ENCODE measurements at places on chromosomes 7 and 10.

GRCh38 chr10:123100030-123100762, 35.6 kb upstream of the HMX3 start:
- no peak for DNase-seq

DNA sequence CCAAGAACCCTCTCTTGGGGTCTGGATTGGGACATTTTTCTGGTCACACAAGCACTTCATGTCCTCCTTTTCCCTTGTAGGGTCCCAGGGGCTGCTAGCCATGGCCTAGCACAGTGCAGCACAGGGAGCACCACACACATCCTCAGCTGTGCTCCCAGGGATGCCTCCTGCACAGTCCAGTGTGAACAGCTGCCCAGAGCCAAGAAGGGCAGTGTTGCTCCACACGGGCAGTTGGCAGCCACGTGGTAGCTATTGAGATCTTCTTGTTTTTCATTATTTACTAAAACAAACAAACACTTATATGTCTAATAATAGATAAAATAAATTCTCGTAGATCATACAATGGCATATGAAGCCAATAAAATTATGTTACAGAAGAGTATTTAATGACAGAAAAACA, 13.9 kb upstream of the LANCL2 start:
- no peak for DNase-seq

GRCh38 chr7:50858528-50859245, 76.0 kb upstream of the GRB10 start:
- DNase-seq, result no peak

DNA sequence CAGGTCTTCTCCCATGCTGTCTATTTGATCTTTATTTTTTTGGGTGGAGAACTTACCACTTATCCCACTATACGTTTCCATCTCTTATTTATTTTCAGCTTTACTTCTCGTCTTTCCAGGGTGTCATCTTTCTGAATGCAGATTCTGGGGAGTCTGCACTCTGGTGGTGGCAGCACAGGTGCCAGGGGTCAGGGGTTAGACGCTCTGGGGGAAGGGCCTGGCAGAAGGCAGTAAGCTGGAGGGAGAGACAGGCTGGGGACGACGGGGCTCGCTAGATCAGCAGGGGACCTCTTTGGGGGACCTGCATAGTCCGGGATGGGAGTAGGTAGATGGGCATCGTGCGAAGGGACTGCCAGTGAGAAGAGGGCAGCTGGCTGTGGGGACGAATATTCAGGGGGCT, 22.3 kb downstream of the CHST12 start:
- DNase-seq, result no peak

DNA sequence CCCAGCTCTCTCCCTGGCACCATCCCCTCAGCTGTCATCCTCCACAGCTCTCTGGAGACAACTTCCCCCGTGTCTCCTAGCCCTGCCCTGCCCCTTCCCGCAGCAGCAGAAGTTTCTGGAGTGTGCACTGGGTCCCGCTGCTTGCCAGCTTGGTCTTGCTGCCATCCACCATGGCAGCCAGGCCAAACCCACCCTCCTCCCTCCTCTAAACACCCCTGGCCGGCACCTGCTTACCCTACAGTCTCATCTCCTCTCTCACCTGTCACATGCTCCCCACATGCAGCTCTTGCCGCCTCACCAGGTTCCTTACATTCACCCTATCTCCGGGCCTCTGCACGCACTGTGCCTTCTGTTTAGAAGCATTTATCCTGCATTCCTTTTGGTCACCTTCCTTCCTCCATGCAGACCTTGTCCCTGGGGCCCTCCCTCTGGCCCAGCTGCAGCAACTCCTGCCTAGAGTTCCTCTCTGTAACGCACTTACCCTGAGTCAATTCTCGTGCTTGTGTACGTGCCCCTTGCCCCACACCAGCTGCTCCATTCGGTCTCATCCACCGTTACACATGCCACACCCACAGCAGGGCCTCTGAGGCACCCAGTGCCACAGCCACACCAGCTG, 93.9 kb upstream of the RET start:
- DNase-seq, result no peak

DNA sequence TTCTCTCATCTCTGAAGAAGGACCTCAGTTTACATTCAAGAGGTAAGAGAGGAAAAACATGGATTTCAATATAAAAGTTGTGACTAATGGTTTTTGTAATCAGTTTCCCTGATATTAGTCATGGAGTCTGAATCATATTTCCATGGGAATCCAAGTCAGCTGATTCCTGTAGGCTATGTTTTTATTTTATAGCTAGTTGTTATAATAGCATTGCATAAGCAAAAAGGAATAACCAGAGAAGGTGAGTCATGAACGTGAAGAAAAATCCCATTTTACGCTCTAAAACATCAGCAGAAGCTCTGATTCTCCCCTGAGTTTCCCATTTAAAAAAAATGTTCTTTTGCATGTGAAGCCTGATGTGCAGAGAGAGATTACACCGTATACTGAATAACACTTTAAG, 299.3 kb downstream of the SFMBT2 start:
- no peak for DNase-seq

- no peak for DNase-seq
Observed at GRCh38 chr7:12754179-12754578, 66.7 kb downstream of the ARL4A start.

GRCh38 chr10:111392159-111392558, 315.3 kb downstream of the ADRA2A start:
- DNase-seq, result no peak

- no peak for DNase-seq
Observed at GRCh38 chr10:23780331-23780730, 341.5 kb downstream of the OTUD1 start.

GRCh38 chr10:46319389-46319788, 32.6 kb downstream of the ANTXRL start:
- no peak for DNase-seq

All from activated T-cell treated with anti-CD3 and anti-CD28 coated beads for 48 hours (primary cell).